ENCODE measurements at places on chromosomes 13 and 19.

GRCh38 chr19:49355909-49356353 is 6.3 kb downstream of the TEAD2 start:
- DNase-seq = no peak

GRCh38 chr13:43058318-43058674 is 34.9 kb downstream of the DNAJC15 start:
- DNase-seq = peak; percentile 77

DNA sequence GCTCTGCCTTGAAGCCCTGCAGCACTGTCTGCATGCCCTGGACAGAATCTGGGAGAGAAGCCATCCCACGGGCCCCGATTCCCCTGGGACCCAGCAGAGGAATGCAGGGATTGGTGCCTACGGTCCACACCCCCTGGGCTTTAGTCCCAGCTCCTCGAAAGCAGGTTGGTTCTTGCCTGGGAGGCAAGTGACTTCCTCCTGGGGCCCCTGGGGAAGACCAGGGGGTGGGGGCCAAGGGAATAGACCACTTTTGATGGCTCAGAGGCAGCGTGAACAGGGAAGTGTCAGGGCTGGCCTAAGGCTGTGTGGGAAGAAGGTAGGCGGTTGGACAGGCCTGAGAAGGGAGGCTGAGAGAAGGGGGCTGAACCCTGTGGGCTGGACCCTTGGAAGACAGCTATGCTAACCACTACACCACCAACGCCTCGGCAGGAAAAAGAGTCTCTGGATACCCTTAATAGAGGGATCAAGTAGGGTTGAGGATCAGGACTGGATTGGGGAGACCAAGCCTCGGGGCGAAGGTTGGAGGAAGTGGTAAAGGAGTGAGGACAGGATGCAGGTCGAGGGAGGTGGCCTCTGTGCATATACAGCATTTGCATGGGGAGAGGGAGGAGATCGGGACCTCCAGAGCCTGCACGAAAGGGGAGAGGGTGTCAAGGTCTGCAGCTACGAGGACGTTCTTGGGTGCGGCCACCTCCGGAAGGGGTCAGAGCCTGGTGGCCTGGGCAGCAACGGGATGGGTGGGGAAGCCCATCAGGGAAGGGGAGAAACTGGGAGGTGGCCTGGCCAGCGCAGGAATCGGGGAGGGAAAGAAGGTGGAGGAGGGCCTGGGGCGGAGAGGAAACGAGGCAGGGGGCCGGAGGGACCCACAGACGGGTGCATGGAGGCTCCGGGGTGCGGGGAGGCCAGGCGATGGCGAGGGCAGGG is 709 bp downstream of the DPP9 start:
- peak; percentile 87 for DNase-seq

GRCh38 chr13:40048551-40048950 is 393.1 kb downstream of the COG6 start:
- no peak for DNase-seq

GRCh38 chr13:19069684-19070397 is 111.8 kb downstream of the TUBA3C start:
- DNase-seq = no peak
